ENCODE measurements at places on chromosomes 16 and 17. TPM values are rescaled to one million over a fixed set of nuclear protein-coding genes. Genes with fewer than 3 reads are reported as not detected.

Gene TSPAN10
- 0.30 TPM for total RNA-seq

Gene PLD2
- total RNA-seq, result 23.3 TPM

Gene C17orf100
- total RNA-seq, result 3.0 TPM

Gene TMEM114
- not detected for total RNA-seq

Gene SMIM22
- not detected for total RNA-seq

Gene CACNG1
- not detected for total RNA-seq

Gene IL21R
- total RNA-seq, result 53.6 TPM

Gene G6PC1
- total RNA-seq, result not detected

Gene CCL8
- not detected for total RNA-seq

Gene GLP2R
- total RNA-seq, result not detected

Gene ITGAD
- not detected for total RNA-seq

Gene UNC13D
- total RNA-seq, result 153 TPM

Gene KCNH6
- total RNA-seq, result not detected

Gene RANBP10
- total RNA-seq, result 18.4 TPM

Gene SULT1A2
- total RNA-seq, result not detected

Gene SULT1A4
- 3.8 TPM for total RNA-seq

Gene ADAT1
- 25.6 TPM for total RNA-seq

Gene C16orf89
- total RNA-seq, result not detected

Gene CFAP119
- 2.9 TPM for total RNA-seq

Gene MIS12
- 24.1 TPM for total RNA-seq

Gene RAP1GAP2
- total RNA-seq, result 0.77 TPM

Gene CA7
- total RNA-seq, result not detected

Gene EFNB3
- total RNA-seq, result not detected

Gene COPRS
- 29.5 TPM for total RNA-seq

Gene MYH1
- not detected for total RNA-seq

Gene SCNN1B
- total RNA-seq, result not detected

Gene MAP2K6
- total RNA-seq, result 2.4 TPM

Gene PTGES3L
- 1.4 TPM for total RNA-seq

Gene PLA2G10
- total RNA-seq, result not detected

Gene INCA1
- total RNA-seq, result 0.61 TPM

Gene TLCD3A
- 15.0 TPM for total RNA-seq

Gene MGAT5B
- 0.16 TPM for total RNA-seq

Gene SOX8
- 0.35 TPM for total RNA-seq

Gene ACAP1
- 774 TPM for total RNA-seq

Gene GAA
- 15.0 TPM for total RNA-seq

Gene EFCAB13
- 3.4 TPM for total RNA-seq

Gene LGALS9
- total RNA-seq, result 29.7 TPM

Gene BAIAP2
- 4.8 TPM for total RNA-seq

Gene KRT222
- total RNA-seq, result not detected

Gene HOXB13
- not detected for total RNA-seq

Gene PIK3R5
- total RNA-seq, result 47.2 TPM

Gene GPRC5B
- not detected for total RNA-seq

Gene CACNA1G
- total RNA-seq, result 0.11 TPM

Gene DBNDD1
- total RNA-seq, result 0.53 TPM

Gene VAT1L
- total RNA-seq, result not detected

Gene SEZ6
- total RNA-seq, result not detected

Gene TNP2
- not detected for total RNA-seq

Gene HYDIN
- total RNA-seq, result 0.40 TPM

Gene CDC42EP4
- total RNA-seq, result 0.67 TPM

All from activated T-helper 17 cell treated with anti-CD3 and anti-CD28 coated beads, Interleukin-2, amount 50 U/mL, for 72 hours (primary cell).